Lung (tissue), 17 donors: ENCODE measurements at places on chromosomes 2 and 18.
A peak's percentile ranks its signal among the peaks of the same experiment; 100 is the strongest.

- no peak for DNase-seq
These were observed 87.3 kb downstream of the SH3RF3 start for GRCh38 chr2:109216332-109216731.

DNA sequence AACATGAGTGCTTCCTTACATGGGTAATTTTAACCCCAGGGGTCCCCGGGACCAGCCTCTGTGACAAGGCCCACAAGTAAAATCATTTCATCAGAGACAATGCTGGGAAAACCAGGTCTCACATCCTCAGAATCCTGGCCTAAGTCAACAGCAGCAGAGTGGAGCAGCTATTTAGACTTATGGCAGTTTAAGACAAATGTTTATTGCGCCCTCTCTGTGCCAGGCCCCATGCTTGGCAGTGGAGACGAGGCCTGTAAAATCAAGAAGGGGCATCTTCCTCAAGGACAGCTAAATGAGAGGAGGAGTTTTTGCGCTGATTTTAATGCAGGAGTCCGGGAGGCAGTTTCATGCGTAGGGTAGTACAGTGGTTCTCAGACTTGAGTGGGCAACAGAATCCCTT is 56.0 kb upstream of the ACAA2 start:
- DNase-seq: no peak

GRCh38 chr18:49544362-49544761 is 17.5 kb upstream of the LIPG start:
- no peak for DNase-seq

DNA sequence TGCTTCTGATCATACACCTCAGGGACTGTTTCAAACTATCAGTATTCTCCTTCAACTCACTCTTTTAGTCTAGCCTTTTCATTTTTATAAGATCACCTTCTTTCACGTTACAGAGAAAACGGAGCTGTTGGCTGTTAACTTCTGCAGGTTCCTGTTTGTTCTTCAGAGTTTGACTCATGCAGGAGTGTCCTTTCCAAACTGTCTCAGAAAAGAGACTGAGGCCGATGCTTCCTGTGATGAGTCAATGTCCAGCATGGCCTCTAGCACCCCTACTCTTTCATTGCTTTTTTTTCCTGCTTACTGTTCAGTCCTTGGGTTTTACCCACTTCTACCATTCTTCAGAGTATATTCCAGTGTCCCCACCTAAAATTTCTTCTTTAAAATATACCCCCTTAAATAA is 240.8 kb upstream of the RGPD4 start:
- no peak for DNase-seq

- DNase-seq: no peak
These were observed 28.5 kb upstream of the ALPP start for GRCh38 chr2:232349946-232350635.

- no peak for DNase-seq
These were observed 2.0 kb upstream of the C2orf68 start for GRCh38 chr2:85613717-85614515.

DNA sequence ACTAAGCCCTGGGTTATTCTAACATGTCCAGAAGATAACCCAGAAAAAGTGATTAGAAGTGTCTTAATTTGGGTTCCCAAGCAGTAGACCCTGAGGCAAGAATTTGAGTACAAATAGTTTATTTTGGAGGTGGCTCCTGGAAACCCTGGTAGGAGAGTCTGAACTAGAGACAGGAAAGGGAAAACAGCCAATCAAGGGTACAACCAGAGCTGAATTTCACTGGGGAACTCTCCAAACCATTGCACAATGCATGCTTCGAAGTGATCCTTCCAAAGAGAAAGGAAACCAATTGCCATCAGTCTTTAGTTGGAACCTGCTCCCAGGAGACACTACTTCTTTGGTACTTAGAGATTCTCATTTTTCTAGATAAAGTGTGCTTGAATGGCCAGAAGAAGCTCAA is 361.5 kb downstream of the MBD2 start:
- DNase-seq: no peak

- peak; percentile 44 for DNase-seq
These were observed 2.1 kb downstream of the HK2 start for GRCh38 chr2:74835831-74836674.

DNA sequence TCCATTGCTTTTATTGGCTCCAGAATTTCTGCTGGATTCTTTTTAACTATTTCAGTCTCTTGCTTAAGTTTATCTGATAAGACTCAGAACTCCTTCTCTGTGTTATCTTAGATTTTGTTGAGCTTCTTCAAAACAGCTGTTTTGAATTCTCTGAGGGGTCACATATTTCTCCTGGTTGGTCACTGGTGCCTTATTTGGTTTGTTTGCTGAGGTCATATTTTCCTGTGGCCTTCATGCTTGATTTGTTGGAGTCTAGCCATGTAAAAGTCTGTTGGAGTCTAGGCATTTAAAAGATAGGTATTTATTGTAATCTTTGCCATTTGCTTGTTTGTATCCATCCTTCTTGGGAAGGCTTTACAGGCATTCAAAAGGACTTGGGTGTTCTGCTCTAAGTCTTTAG is 398.7 kb downstream of the DSEL start:
- no peak for DNase-seq

DNA sequence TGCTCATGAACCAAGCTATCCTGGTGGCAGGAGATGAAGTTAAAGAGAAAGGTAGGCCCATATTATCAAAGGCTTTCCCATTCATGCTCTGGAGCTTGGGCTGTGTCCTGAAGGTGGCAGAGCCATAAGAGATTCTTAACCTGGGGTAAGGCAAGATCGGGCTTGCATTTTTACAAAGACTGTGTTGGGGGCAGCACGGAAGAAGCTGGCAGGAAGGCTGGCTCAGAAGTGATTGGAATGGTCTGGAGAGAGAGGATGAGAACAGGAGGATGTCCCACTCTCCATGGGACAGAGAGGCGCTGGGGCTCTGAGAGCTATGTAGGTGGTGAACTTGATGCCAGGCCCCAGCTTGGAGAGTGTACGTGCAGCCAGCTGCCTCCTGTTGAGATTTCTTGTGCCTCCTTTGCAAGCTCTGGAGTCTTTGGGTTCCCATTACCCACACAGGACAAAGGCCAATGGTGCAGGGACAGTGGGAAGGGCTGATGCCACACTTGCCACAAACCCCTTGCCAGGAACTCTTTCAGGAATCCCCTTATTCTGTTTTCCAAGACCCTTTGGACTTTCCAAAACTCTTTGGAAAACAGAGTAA is 40.6 kb upstream of the FZD5 start:
- DNase-seq: no peak

DNA sequence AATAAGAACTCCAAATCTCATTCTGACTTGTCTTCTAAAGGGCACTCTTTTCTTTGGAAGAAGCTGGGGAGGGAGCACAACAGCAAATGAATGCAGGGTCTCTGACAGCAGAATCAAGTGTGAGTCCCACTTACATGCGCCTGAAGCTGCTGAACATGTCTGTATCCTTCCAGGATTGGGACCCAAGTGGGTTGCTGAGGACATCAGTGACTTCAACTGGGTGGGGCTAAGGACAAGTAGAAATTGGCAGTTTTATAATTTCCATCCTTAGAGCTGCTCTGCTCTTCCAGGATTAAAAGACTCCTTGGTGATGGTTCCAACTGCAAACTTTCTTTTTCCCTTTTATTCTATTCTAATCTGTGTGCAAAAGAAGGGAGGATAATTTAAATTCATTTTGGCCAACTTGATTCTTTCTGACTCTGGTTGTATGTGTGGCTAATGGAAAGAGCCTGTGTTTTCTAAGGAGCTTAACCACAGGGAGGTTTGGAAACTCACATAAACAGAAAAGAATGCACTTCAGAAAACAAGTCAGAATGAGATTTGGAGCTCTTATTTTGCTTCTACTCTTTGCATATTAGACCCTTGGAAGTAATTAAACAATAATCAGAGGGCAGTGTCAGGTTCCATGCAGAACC is 20.6 kb downstream of the ANTXR1 start:
- DNase-seq: no peak

DNA sequence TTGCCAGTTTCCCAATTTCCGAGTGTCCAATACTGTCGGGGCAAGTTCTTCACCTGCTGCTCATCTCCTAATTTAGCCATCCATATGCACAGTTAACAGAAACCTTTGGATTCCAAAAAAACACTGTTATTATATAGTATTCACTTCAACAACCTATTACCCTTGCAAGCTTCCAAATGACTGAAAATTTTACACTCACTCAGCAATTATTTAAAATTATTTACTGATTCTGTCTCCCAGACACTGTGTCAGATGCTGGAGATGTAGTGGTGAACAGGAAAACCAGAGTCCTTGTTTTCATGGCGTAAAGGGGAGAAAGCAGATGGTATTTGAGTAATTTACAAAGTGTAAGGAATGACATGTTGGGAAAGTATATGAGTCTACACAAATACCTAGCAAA is 53.7 kb upstream of the BMPR2 start:
- no peak for DNase-seq

DNA sequence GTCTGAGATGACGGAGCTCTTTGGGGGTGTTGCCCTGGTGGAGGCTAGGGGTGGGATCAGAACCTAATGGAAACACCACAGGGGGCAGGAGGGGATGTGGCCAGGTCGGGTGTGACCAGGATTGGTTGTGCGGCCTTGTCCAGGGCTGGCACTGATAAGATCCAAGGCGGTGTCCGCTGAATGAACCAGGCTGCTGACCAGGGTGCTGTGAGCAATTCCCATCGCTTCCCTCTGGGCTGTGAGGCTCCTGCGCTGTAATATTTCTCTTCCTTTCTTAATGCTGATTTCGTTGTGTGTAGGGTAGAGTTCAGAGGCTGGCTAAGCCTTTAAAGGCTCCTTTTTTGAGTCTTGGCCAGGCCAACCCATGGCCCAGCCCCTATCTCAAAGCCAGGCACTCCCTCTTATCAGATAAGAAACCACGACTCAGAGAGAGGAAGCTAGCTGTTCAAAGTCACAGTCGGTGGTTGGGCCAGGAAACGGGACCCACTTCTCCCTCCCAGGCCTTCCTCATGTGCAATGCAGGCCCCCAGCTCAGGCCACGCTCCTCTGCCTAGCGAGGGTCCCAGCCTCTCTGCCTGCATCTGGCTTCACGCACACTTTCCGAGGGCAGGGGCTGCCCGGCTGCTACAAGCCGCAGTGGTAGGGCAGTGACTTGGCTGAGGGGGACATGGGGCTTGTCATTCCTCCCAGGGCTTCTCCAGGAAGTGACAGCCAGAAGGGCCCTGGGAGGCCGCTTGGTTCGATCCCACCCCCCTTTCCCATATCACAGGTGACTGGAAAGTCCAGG is 26.0 kb upstream of the FOSL2 start:
- peak; percentile 78 for DNase-seq

DNA sequence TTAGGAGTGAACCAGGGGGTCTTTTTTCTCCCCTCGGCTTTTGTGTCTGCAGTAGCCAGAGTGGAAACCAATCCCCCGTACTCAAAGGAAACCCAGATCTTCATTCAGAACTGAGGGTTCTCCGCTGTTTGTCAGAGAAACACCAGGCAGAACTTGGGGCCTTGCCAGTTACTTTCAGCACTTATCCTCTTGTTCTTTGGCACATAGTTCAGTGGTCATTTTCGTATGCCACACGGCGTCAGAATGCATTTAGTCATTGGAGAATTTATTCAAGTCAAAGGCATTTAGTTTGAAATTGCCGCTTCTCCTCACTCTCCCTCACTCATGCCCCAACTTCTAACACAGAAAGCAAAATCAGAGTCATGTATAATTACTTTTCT is 102.9 kb downstream of the CABLES1 start:
- no peak for DNase-seq

DNA sequence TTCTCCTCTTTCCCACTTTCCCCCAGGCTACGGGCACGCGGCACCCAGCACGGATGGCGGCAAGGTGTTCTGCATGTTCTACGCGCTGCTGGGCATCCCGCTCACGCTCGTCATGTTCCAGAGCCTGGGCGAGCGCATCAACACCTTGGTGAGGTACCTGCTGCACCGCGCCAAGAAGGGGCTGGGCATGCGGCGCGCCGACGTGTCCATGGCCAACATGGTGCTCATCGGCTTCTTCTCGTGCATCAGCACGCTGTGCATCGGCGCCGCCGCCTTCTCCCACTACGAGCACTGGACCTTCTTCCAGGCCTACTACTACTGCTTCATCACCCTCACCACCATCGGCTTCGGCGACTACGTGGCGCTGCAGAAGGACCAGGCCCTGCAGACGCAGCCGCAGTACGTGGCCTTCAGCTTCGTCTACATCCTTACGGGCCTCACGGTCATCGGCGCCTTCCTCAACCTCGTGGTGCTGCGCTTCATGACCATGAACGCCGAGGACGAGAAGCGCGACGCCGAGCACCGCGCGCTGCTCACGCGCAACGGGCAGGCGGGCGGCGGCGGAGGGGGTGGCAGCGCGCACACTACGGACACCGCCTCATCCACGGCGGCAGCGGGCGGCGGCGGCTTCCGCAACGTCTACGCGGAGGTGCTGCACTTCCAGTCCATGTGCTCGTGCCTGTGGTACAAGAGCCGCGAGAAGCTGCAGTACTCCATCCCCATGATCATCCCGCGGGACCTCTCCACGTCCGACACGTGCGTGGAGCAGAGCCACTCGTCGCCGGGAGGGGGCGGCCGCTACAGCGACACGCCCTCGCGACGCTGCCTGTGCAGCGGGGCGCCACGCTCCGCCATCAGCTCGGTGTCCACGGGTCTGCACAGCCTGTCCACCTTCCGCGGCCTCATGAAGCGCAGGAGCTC is 35.4 kb downstream of the KCNK3 start:
- DNase-seq: no peak

DNA sequence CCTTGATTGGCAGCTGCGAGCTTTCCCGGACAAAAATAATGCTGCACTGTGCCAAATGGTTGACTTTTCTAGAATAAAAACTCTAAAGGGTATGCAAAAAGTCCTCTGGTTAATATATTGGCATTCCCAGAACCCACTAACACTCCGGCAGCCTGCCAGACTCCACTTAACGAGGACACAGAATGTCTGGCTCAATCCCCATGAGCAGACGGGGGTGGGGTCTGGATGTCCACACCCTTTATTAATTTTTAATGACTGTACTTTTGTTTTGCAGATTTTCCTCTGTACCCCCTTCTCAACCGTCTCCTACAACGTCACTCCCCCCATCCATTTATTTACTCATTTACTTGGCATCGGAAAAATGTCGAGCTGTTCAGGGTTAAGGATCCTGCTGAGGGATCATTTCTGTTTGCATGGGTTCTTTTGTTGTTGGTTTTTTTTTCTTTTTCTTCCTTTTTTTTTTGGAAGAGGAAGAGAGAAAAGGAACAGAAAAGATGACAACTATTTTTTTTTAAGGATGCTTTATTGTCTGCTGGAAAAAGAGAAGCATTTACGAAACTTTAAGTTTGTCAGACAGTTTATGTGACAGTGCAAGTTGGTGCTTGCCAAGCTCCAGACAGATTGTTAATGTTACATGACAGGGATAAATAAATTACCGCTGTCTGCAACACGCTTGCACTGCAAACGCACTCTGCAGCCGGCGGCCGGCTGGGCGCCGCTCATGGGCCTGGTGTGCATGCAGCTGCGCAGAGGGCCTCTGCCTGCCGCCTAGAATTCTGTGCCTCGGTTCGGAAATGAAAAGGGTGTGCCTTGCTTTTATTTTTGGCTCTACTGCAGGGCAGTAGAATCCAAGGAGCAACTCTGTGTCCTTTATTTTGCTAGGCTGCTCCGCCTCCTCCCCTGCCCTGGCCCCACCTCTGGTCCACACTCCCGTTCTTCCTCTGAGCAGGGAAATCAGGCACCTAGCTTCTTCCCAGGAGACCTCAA is 3.6 kb downstream of the LDLRAD4 start:
- peak; percentile 99 for DNase-seq
